ENCODE measurements at places on chromosomes 6 and 20. TPM values are rescaled to one million over a fixed set of nuclear protein-coding genes. Genes with fewer than 3 reads are reported as not detected.

- H3K36me3 ChIP-seq: no peaks in the 10 kb centered on the region
- no peak overlapping the region for H3K4me3 ChIP-seq
- no peak overlapping the region for H3K27ac ChIP-seq
- H3K27me3 ChIP-seq: no peaks in the 10 kb centered on the region
These were observed 775.2 kb downstream of the C6orf118 start for GRCh38 chr6:164534070-164534766.

DNA sequence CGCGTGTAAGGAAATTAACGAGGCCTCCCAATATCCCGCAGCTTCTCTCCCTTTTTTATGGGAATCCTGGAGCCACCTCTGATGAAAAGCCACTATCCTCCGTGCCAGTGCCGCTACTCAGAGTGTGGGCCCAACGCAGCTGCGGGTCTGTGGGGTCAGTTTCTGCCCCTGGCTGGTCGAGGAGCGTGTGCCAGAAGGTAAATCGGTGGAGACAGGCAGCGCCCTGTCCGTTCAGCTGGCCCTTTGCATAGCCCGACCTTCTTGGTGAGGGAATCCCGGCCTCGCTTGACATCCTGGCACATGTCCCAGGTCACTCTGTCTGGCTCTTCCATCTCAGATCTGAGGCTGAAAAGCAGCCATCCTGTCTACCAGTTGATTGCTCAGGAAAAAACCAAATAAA, 4.6 kb downstream of the THBS2 start:
- peaks cover 14% of the 10 kb centered on the region for H3K4me1 ChIP-seq
- H3K4me3 ChIP-seq: no peak overlapping the region
- DNase-seq: no peak

DNA sequence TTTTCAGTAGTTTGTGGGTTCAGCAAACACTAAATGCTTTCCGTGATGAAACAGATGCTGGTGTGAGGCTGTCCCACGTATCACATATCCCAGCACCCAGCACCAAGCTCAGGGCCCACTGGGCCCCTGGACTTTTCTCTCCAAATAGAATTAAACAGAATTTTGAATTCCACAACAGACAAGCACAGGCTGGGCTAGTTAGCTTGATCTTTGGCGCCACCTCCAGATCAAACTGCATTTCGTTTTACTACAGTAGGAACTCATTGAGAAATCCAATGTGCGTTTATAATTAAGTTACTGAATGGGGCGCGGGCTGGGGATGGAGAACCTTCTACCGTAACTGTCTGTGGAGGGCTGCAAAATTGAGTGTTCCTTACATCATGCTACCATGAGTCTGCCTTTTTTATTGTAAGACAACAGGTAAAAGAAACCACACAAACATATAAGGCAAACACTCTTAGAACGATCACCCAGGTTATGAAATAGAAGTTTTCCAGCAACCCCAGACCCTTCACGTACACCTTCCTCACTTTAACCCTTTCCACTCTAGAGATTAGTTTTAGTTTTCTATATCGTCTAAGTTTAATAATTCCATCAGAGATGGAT, 107.8 kb downstream of the ZFP64 start:
- H3K4me1 ChIP-seq: peaks cover 5% of the 10 kb centered on the region
- peaks cover 36% of the 10 kb centered on the region for H3K36me3 ChIP-seq
- peak; percentile 33 for DNase-seq
- H3K4me3 ChIP-seq: no peak overlapping the region
- no peaks in the 10 kb centered on the region for H3K27me3 ChIP-seq

- no peak for DNase-seq
- H3K4me3 ChIP-seq: no peak overlapping the region
- no peaks in the 10 kb centered on the region for H3K36me3 ChIP-seq
- no peak overlapping the region for H3K27ac ChIP-seq
- no peaks in the 10 kb centered on the region for H3K27me3 ChIP-seq
These were observed 311.0 kb downstream of the CENPW start for GRCh38 chr6:126650931-126651330.

GRCh38 chr6:16625291-16626265, 135.7 kb downstream of the ATXN1 start:
- no peak for DNase-seq
- H3K27me3 ChIP-seq: no peaks in the 10 kb centered on the region
- peaks cover 28% of the 10 kb centered on the region for H3K36me3 ChIP-seq

DNA sequence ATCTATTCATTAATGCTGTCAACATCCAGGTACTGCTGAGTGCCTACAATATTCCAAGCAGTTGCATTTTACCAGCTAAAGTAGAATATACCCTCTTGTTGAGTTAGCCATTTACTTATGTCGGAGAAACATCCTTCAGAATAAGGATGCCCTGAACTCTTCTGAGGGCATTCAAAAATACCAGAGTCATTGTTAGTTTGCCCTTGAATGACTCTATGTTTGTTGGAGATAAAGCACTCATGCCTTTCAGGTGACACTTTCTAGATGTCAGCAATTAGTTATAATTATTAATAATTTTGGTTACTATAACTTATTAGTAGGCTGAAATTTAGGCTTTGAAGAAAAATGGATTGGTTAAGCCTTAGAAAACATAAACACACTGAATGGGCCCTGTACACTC, 286.2 kb upstream of the STXBP5 start:
- H3K27ac ChIP-seq: no peak overlapping the region
- H3K4me3 ChIP-seq: no peak overlapping the region
- H3K27me3 ChIP-seq: peaks cover 9% of the 10 kb centered on the region
- peaks cover 8% of the 10 kb centered on the region for H3K4me1 ChIP-seq
- no peaks in the 10 kb centered on the region for H3K36me3 ChIP-seq

DNA sequence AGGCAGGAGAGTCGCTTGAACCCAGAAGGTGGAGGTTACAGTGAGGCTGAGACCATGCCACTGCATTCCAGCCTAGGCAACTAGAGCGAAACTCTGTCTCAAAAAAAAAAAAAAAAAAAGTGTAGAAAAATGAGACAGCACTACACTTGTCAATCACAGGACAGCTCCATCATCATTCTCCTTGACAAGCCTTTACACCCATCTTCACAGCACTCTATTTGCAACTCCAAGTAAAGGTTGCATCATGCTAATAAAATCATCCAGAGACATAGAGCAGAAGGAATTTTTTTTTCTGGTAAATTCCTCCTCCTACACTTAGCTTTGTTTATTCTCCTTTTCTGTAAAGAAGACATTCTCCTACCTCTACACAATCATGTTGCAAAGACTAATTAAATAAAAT, 791.0 kb upstream of the HS3ST5 start:
- H3K27me3 ChIP-seq: no peaks in the 10 kb centered on the region
- H3K27ac ChIP-seq: no peak overlapping the region
- H3K4me3 ChIP-seq: no peak overlapping the region
- no peaks in the 10 kb centered on the region for H3K4me1 ChIP-seq

- DNase-seq: no peak
- H3K27me3 ChIP-seq: peaks cover 7% of the 10 kb centered on the region
- H3K4me1 ChIP-seq: no peaks in the 10 kb centered on the region
- no peak overlapping the region for H3K27ac ChIP-seq
- no peak overlapping the region for H3K4me3 ChIP-seq
These were observed 90.5 kb downstream of the NDUFAF5 start for GRCh38 chr20:13875265-13875811.

- no peak overlapping the region for H3K4me3 ChIP-seq
- no peaks in the 10 kb centered on the region for H3K27me3 ChIP-seq
- no peak overlapping the region for H3K27ac ChIP-seq
- no peaks in the 10 kb centered on the region for H3K36me3 ChIP-seq
- DNase-seq: no peak
These were observed 611.0 kb upstream of the MARCKS start for GRCh38 chr6:113246186-113246585.

DNA sequence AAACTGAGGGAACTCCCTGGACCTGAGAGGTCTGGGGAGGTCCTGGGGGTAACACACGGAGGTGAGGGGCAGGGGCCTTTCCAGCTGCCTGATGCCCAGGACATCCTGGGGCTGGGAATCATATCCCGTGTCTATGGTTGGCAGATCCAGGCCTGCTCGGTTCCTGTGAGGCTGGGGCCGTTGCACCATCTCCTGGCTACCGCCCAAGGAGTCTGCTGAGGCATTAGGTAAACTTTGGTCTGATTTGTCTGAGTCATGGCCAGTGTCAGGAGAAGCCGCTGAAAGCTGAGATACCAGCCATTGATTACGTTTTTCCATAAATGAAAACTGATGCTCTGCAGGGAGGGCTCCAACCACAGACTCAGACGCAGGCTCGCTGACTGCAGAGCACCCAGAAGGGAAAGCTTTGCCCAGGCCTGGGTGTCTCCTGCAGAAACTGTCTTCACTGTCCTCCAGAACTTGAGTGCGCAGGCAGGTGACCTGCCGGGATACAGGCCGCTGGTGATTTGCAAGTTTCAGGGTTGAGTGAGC, 14.2 kb downstream of the TRAF3IP2 start:
- peaks cover 17% of the 10 kb centered on the region for H3K36me3 ChIP-seq
- peaks cover 16% of the 10 kb centered on the region for H3K4me1 ChIP-seq
- no peak overlapping the region for H3K27ac ChIP-seq
- H3K4me3 ChIP-seq: no peak overlapping the region
- H3K27me3 ChIP-seq: no peaks in the 10 kb centered on the region
- no peak for DNase-seq

- H3K27ac ChIP-seq: no peak overlapping the region
- no peak overlapping the region for H3K4me3 ChIP-seq
- DNase-seq: no peak
- H3K27me3 ChIP-seq: no peaks in the 10 kb centered on the region
- H3K4me1 ChIP-seq: peaks cover 8% of the 10 kb centered on the region
- H3K36me3 ChIP-seq: no peaks in the 10 kb centered on the region
These were observed 2.3 kb upstream of the TFEB start for GRCh38 chr6:41737591-41738130.

DNA sequence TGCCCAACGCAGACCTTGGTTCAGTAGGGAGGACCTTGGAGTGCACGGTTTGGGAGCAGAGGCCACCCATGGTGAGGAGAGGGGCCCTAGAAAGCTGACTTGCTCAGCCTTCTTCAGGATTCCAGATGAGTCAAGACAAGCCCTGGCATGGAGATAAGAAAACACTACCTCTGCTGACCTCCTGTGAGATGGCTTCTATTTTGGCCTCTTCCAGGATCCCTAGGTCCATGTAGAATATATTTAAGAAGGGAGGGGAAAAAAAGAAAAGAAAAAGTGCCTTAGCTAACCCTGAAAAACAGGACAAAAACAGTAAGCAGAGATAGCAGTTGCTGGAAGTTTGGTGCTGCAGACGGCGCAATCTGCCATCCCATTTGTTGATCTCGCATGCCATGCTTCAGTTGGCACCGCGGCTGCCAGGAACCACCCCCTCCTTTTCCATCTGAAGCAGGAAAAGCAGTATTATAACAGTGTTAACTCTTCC, 100.0 kb downstream of the ARMC2 start:
- no peak for DNase-seq
- no peak overlapping the region for H3K27ac ChIP-seq
- no peak overlapping the region for H3K4me3 ChIP-seq
- H3K36me3 ChIP-seq: no peaks in the 10 kb centered on the region
- H3K27me3 ChIP-seq: no peaks in the 10 kb centered on the region

GRCh38 chr6:150622941-150623874, 23.5 kb downstream of the PLEKHG1 start:
- peaks cover 19% of the 10 kb centered on the region for H3K27me3 ChIP-seq
- no peak overlapping the region for H3K27ac ChIP-seq
- DNase-seq: no peak
- H3K36me3 ChIP-seq: no peaks in the 10 kb centered on the region
- no peak overlapping the region for H3K4me3 ChIP-seq

GRCh38 chr20:383889-384288, 3.3 kb downstream of the TRIB3 start:
- no peak overlapping the region for H3K4me3 ChIP-seq
- H3K27ac ChIP-seq: no peak overlapping the region
- peaks cover 19% of the 10 kb centered on the region for H3K4me1 ChIP-seq

DNA sequence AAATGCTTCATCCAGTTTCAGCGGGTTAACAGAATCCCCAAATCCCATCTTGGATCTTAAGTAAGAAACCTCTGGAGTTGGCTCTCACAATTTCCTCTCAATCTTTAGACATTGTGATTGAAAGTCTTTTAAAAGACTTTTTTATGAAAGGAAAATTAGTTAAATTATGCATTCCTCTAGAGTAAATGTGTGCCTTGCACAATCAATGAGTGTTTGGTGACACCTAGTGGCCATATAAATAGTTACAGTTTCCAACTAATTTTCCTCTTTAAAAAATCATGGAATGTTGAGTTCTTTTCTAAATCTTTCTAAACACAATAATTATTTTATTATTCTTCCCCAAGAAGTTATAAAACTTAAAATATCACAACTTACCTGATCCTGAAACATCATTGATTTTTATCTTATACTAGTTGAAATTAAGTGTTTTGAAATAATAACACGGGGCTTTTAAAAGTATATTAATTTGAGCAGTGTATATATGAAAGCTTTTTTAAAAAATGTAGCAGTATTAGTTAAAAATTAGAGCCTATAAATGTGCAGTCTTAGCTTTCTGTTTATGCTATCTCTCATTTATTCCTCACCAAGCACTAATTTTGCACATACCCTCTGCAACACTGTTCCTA, 66.4 kb downstream of the PKHD1 start:
- peaks cover 22% of the 10 kb centered on the region for H3K27me3 ChIP-seq
- no peak overlapping the region for H3K4me3 ChIP-seq
- H3K4me1 ChIP-seq: no peaks in the 10 kb centered on the region
- no peak overlapping the region for H3K27ac ChIP-seq
- DNase-seq: no peak
- no peaks in the 10 kb centered on the region for H3K36me3 ChIP-seq

GRCh38 chr20:53162251-53162835, 190.2 kb downstream of the TSHZ2 start:
- no peak overlapping the region for H3K4me3 ChIP-seq
- H3K27me3 ChIP-seq: peaks cover 6% of the 10 kb centered on the region
- H3K4me1 ChIP-seq: peaks cover 7% of the 10 kb centered on the region
- no peak for DNase-seq
- H3K36me3 ChIP-seq: no peaks in the 10 kb centered on the region

- no peak overlapping the region for H3K4me3 ChIP-seq
- no peaks in the 10 kb centered on the region for H3K27me3 ChIP-seq
- no peak for DNase-seq
- no peaks in the 10 kb centered on the region for H3K36me3 ChIP-seq
- H3K27ac ChIP-seq: no peak overlapping the region
These were observed 17.3 kb downstream of the SLC22A1 start for GRCh38 chr6:160138839-160139419.

GRCh38 chr6:33787346-33787953, 1.5 kb downstream of the LEMD2 start:
- no peak for DNase-seq
- H3K4me3 ChIP-seq: peak overlapping the region; percentile 94
- no peaks in the 10 kb centered on the region for H3K27me3 ChIP-seq
- peaks cover 45% of the 10 kb centered on the region for H3K4me1 ChIP-seq
- peak overlapping the region; percentile 96 for H3K27ac ChIP-seq
- peaks cover 20% of the 10 kb centered on the region for H3K36me3 ChIP-seq

VPS52 gene
- 43.4 TPM for total RNA-seq

ZBTB12 gene
- 3.2 TPM for total RNA-seq

LZTS3 gene
- total RNA-seq: 1.6 TPM

EGFL8 gene
- 14.0 TPM for total RNA-seq

MAP1LC3A gene
- total RNA-seq: 0.62 TPM

SLC35D3 gene
- not detected for total RNA-seq

ARHGAP40 gene
- not detected for total RNA-seq

TOX2 gene
- 0.52 TPM for total RNA-seq

LAMA4 gene
- not detected for total RNA-seq

SLC13A3 gene
- total RNA-seq: not detected

SNTA1 gene
- 4.0 TPM for total RNA-seq

DYNLT1 gene
- total RNA-seq: 70.9 TPM

HLA-DQA2 gene
- total RNA-seq: 0.45 TPM
